ENCODE measurements at places on chromosomes 4 and X. TPM values are rescaled to one million over a fixed set of nuclear protein-coding genes. Genes with fewer than 3 reads are reported as not detected.

- H3K27me3 ChIP-seq = no peaks in the 10 kb centered on the region
- H3K36me3 ChIP-seq = no peaks in the 10 kb centered on the region
- DNase-seq = no peak
- no peak overlapping the region for H3K27ac ChIP-seq
- H3K4me1 ChIP-seq = no peaks in the 10 kb centered on the region
- H3K4me3 ChIP-seq = no peak overlapping the region
Observed at GRCh38 chr4:88162626-88163025, 4.2 kb upstream of the ABCG2 start.

GRCh38 chr4:121122661-121123060 is 41.5 kb downstream of the TNIP3 start:
- H3K4me1 ChIP-seq = peaks cover 3% of the 10 kb centered on the region
- no peak for DNase-seq
- H3K36me3 ChIP-seq = no peaks in the 10 kb centered on the region

Gene COL4A6
- not detected for total RNA-seq

DNA sequence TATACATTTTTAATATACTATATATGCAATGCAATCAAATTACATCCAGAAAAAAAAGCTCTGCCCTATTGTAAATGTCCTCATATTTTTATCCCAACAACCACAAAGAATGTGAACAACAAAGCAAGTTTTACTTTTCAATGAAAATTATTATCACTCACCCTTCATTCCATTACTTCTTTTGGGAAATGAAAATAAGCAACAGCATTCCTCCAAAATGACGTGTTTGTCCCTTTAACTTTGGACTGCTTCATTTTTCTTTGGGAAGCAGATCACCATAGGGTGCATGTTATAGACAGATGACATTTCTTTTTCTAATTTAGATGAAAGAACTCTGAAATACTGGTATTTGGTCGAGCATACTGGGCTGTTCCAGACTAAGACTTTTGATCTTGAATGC is 667.1 kb upstream of the BOD1L1 start:
- H3K36me3 ChIP-seq = no peaks in the 10 kb centered on the region
- H3K27ac ChIP-seq = no peak overlapping the region
- H3K4me3 ChIP-seq = no peak overlapping the region
- no peaks in the 10 kb centered on the region for H3K4me1 ChIP-seq
- no peaks in the 10 kb centered on the region for H3K27me3 ChIP-seq

DNA sequence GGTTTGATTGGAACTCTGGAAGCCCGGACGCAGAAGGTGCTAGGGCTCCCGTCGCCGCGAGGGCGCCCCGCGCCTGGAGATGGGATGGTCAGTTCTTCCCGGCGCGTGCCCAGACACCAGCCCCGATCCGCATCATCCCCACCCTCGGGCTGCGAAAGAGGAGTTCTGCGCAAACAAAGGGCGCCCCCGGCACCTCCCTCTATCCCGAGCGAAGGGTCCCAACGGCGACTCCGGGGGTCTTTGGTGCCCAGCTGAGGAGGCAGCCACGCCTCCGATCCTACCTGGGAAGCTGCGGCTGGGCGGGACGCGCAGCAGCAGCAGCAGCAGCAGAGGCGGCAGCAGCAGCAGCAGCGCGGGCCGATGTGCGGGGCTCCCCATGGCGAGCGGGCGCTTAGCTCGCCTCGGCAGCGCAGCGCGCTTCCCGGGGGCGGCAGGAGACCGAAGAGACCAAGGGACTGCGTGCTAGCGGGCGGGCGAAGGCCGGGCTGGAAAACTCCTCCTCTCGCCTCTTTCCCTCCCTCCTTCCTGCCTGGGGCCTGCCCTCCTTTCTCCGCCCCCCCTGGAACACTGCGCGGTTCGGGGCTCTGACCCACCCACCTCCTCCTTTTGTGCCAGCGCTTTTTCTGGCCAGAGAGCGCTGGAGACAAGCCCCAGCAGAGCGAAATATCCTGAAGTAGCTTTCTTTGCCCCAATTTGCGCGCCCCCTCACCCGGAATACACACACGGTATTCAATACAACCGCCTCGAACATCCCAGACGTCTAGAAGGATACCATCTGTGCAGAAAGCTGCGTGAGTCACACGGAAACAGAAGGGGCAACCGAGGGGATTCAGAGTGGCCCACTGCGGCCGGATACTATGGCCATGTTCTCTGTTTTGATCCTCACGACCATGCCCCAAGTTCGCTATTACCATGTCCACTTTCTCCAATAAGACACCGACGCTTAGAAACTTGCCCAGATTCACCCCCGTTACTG is at the start of gene SRPX:
TSS of gene SRPX (minus strand) at position 457 of the 976 bp plus-strand sequence. CDS start at position 378, 79 bp downstream.
- DNase-seq = peak; percentile 18
- no peaks in the 10 kb centered on the region for H3K36me3 ChIP-seq
- no peak within 1 kb of the TSS for H3K27ac ChIP-seq
- H3K4me3 ChIP-seq = peak within 1 kb of the TSS; percentile 48

GRCh38 chr4:168864821-168865541 is 145.1 kb downstream of the CBR4 start:
- H3K27ac ChIP-seq = no peak overlapping the region
- H3K4me1 ChIP-seq = peaks cover 22% of the 10 kb centered on the region
- no peak overlapping the region for H3K4me3 ChIP-seq
- DNase-seq = no peak
- H3K36me3 ChIP-seq = no peaks in the 10 kb centered on the region
- H3K27me3 ChIP-seq = no peaks in the 10 kb centered on the region

Gene MAMLD1
- total RNA-seq = 3.2 TPM

Gene USP46
- total RNA-seq = 16.5 TPM

DNA sequence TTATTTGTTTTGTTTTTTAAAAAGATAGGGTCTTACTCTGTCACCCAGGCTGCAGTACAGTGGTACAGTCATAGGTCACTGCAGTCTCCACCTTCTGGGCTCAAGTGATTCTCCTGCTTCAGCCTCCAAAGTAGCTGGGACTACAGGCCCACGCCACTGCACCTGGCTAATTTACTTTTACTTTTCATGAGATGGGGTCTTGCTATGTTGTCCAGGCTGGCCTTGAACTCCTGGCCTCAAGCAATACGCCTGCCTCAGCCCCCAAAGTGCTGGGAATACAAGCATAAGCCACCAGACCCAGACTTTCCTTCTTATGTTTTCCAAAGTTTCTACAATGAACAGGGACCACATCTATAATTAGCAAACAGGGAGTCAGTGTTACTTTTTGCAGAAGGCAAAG is 37.9 kb upstream of the MXD4 start:
- no peak overlapping the region for H3K4me3 ChIP-seq
- no peaks in the 10 kb centered on the region for H3K27me3 ChIP-seq
- H3K27ac ChIP-seq = no peak overlapping the region
- no peaks in the 10 kb centered on the region for H3K4me1 ChIP-seq

Gene GPR34
- total RNA-seq = not detected

Gene FOXR2
- total RNA-seq = not detected

DNA sequence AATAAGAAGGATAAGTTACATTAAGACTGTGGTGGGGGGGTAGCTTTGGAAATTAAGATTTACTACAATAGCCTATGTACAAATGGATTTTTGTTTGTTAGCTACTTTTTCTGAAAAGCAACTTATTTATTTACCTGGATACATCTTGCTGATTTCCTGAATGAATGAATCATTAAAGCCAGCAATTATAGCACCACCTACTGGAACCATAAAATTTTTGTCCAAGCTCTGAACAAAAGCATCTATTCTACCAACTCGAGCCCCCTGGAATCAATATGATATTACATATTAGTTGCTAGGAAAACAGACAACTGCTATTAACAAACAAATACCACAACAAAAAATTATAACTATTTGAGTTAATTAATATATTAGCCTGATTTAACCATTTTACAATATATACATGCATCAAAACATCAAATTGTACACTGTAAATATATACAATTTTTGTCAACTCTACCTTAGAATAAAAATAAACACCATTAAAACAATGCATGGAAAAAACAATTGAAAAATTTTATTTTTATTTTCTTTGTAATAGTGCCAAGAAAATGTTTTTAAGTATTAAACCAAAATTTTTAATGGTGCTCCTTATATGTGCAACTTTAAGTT is 15.3 kb downstream of the SEPSECS start:
- DNase-seq = peak; percentile 45
- no peaks in the 10 kb centered on the region for H3K4me1 ChIP-seq
- H3K27me3 ChIP-seq = no peaks in the 10 kb centered on the region
- no peaks in the 10 kb centered on the region for H3K36me3 ChIP-seq

- DNase-seq = no peak
- no peaks in the 10 kb centered on the region for H3K36me3 ChIP-seq
- H3K4me1 ChIP-seq = no peaks in the 10 kb centered on the region
- H3K4me3 ChIP-seq = no peak overlapping the region
- H3K27me3 ChIP-seq = no peaks in the 10 kb centered on the region
Observed at GRCh38 chr4:175125410-175126068, 207.4 kb downstream of the ADAM29 start.

- no peak overlapping the region for H3K4me3 ChIP-seq
- peaks cover 47% of the 10 kb centered on the region for H3K27me3 ChIP-seq
- H3K36me3 ChIP-seq = no peaks in the 10 kb centered on the region
Observed at GRCh38 chrX:123186801-123187200, 2.7 kb downstream of the GRIA3 start.

Gene DAPP1
- not detected for total RNA-seq

Gene PGK1
- 432 TPM for total RNA-seq

GRCh38 chr4:85762529-85762871 is 287.6 kb downstream of the ARHGAP24 start:
- H3K27me3 ChIP-seq = no peaks in the 10 kb centered on the region
- H3K4me3 ChIP-seq = no peak overlapping the region
- no peak overlapping the region for H3K27ac ChIP-seq
- no peak for DNase-seq
- H3K4me1 ChIP-seq = no peaks in the 10 kb centered on the region

DNA sequence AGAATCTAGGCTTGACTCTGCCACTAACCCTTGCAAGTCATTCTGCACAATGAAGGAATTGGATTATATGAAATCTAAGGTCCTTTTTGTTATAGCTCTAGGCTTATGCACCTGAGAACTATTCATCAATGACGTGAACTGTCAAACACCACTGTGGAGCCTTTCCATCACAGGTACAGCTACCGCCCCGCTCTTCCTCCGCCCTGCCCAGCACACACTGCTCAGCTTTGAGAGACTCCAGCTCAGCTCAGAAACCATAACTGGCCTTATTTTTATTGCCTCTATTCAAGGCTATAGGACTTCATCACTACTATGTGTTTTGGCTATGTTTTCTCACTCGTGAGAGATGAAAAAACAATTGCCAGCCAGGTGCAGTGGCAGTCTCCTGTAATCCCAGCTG is 88.2 kb upstream of the RPL34 start:
- H3K4me1 ChIP-seq = no peaks in the 10 kb centered on the region
- H3K27ac ChIP-seq = no peak overlapping the region
- DNase-seq = no peak
- H3K4me3 ChIP-seq = no peak overlapping the region

- H3K36me3 ChIP-seq = no peaks in the 10 kb centered on the region
- no peak overlapping the region for H3K27ac ChIP-seq
- DNase-seq = no peak
- peaks cover 15% of the 10 kb centered on the region for H3K4me1 ChIP-seq
- no peaks in the 10 kb centered on the region for H3K27me3 ChIP-seq
- no peak overlapping the region for H3K4me3 ChIP-seq
Observed at GRCh38 chr4:113290666-113291065, 241.2 kb downstream of the ANK2 start.

DNA sequence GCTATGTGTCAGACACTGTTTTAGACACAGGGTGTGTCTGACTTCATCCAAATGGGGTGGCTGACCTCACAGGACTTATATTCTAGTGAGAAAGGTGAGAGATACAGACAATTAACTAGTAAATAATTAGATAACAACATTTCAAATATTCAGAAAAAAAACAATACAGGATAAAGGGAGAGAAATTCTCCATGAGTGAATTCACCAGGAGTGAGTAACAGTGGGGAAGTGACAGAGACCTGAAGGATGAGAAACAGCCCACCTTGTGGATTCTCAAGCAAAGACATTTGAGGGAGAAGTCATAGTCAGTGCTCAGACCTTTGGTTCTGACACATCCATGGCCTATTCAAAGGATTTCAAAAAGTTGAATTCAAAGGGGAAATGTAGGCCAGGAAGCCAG is 627.9 kb downstream of the IQCM start:
- no peaks in the 10 kb centered on the region for H3K4me1 ChIP-seq
- H3K27ac ChIP-seq = no peak overlapping the region
- no peaks in the 10 kb centered on the region for H3K27me3 ChIP-seq
- no peaks in the 10 kb centered on the region for H3K36me3 ChIP-seq
- no peak for DNase-seq
- H3K4me3 ChIP-seq = no peak overlapping the region

DNA sequence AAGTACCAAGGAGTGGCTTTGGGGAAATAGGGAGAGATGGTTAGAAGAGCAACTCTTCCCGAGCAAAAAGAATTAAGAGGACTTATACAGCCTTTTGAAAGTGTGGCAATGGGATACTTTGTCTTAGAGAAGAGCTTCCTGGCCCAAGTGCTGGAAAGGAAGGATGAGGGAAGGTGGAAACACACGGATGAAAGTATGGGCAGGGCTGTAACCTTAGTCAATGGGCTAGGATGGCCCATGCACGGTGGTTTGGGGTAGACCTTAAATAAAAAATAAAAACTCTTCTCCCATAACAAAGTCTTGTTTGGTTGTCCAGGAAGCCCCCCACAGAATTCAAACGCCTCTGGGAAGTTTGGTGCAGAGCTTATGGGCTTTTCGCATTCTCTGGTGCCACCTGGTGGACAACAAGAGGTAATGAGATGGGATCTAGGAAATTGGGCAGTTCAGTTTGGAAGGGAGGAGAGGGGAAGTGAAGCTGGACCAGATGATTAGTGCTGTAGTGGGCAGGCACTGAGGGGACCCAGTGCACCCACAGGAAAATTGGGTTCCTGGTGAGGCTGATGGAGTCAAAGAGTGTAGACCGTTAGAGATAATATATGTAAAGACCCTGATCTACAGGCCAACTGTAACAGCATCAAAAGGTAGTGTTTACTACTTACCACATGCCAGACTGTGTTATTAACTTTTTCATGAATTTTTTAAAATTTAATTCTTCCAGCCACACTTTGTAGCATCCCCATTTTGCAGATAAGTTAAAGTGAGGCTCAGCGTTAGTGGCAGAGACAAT is 13.8 kb upstream of the ENOX2 start:
- H3K27ac ChIP-seq = no peak overlapping the region
- no peak overlapping the region for H3K4me3 ChIP-seq
- H3K36me3 ChIP-seq = no peaks in the 10 kb centered on the region
- DNase-seq = peak; percentile 74

Gene GPR119
- not detected for total RNA-seq

DNA sequence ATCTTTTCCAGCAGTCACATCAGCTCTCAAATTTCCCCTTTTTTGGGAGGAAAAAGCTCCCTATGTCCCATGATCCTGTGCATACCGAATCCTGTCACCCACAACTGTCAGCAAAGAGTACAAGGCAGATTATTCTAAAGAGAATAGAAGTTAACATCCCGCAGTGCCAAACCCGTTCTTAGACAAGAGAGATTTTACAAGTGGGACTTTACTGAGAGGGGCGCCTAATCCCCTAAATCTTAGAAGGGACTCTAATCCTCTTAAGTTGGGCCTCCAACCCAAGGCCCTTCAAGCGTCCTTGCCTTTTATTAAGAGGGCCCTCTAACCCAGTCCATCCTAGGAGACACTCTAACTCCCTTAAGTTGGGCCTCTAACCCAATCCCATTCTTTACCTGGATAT is 193.9 kb downstream of the CPXCR1 start:
- no peak overlapping the region for H3K4me3 ChIP-seq
- DNase-seq = no peak
- H3K36me3 ChIP-seq = no peaks in the 10 kb centered on the region
- no peaks in the 10 kb centered on the region for H3K27me3 ChIP-seq
- H3K27ac ChIP-seq = no peak overlapping the region
